ENCODE measurements at places on chromosomes 1 and 21. TPM values are rescaled to one million over a fixed set of nuclear protein-coding genes. Genes with fewer than 3 reads are reported as not detected.

Gene FMO3
- polyA plus RNA-seq = 0.35 TPM

Gene PLEKHA6
- polyA plus RNA-seq = 12.7 TPM

Gene CDCA8
- polyA plus RNA-seq = 7.1 TPM

Gene BCL2L15
- polyA plus RNA-seq = 0.66 TPM

Gene TFF3
- 1.7 TPM for polyA plus RNA-seq

Gene COQ8A
- polyA plus RNA-seq = 58.3 TPM

Gene DAB1
- 5.6 TPM for polyA plus RNA-seq

Gene FBXO2
- 0.58 TPM for polyA plus RNA-seq

Gene C1orf116
- 0.12 TPM for polyA plus RNA-seq

Gene IFNLR1
- polyA plus RNA-seq = 0.12 TPM

Gene TSACC
- polyA plus RNA-seq = 1.0 TPM

Gene SMIM1
- 5.7 TPM for polyA plus RNA-seq

Gene TRIM63
- polyA plus RNA-seq = 50.3 TPM

Gene ALX3
- not detected for polyA plus RNA-seq

Gene PTPRC
- polyA plus RNA-seq = 6.9 TPM

Gene OVAAL
- not detected for polyA plus RNA-seq

Gene MTARC2
- polyA plus RNA-seq = 17.4 TPM

Gene ANGPTL3
- polyA plus RNA-seq = 0.18 TPM

Measured in hindlimb muscle (tissue), 1 donor.